ENCODE measurements at places on chromosomes 2 and 18. TPM values are rescaled to one million over a fixed set of nuclear protein-coding genes. Genes with fewer than 3 reads are reported as not detected.

Gene MC5R
- not detected for total RNA-seq

Gene CD8B2
- 13.1 TPM for total RNA-seq

DNA sequence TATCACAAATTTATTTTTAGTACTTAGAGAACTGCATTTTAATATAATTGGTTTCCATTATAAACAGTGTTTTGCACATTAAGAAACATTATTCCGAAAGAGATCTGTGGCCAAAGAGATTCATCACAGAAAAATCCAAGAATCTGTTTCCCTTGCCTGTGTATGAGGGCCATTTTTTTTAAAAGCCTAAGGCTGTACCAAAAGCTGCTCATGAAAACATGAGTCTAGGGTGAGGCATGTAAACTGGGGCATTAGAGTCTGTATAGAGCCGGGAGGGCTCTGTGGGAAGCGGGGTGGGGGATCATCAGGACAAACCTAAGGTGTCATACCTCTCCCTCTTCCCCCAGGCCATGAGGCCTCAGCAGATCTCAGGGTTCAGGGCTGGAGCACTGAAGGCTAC lies 223.8 kb downstream of the FBXO15 start:
- DNase-seq: no peak
- no peak overlapping the region for H3K27ac ChIP-seq
- peaks cover 11% of the 10 kb centered on the region for H3K27me3 ChIP-seq
- H3K36me3 ChIP-seq: no peaks in the 10 kb centered on the region
- no peaks in the 10 kb centered on the region for H3K4me1 ChIP-seq

DNA sequence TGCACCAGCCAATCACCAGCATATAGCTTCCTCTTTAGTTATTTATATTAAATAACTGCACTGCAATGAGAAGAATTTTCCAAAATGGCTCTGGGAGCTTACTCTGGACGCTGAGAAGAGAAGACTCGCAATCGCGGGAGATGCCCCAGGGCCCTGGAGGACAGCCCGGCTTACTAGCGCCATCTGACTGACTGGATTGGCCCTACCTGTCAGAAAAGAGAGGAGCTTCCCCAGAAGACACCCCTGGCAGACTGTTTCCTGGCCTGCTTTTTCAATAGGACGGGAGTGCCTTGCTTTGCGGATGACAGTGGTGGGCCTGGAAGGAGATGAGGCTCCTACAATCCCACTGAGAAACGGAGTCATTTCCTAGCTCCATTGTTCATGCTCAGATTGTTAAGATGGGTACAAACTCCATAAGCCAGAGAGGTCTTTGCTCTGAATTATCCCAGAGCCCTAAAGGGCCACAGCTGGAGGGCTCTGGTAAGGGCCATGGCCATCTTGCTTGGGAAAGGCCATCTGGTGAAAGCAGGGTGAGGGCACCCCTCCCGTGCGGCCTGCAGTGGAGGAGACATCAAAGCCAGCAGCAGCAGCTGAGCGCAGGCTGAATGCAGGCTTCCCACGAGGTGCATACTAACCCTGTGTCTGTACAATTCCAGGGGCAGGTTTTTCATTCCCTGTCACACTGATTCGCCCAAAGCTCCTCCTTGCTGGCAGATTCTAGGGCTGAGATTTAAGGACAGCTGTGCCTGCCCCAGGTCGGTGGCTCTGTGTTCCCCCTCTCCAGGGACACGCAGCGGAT lies 92.1 kb downstream of the GALR1 start:
- H3K27me3 ChIP-seq: peaks cover 11% of the 10 kb centered on the region
- no peak overlapping the region for H3K27ac ChIP-seq
- H3K4me3 ChIP-seq: no peak overlapping the region
- H3K4me1 ChIP-seq: no peaks in the 10 kb centered on the region

Gene ZBTB7C
- not detected for total RNA-seq

Gene ANKRD36
- 50.3 TPM for total RNA-seq

Gene BOLA3
- 13.3 TPM for total RNA-seq

DNA sequence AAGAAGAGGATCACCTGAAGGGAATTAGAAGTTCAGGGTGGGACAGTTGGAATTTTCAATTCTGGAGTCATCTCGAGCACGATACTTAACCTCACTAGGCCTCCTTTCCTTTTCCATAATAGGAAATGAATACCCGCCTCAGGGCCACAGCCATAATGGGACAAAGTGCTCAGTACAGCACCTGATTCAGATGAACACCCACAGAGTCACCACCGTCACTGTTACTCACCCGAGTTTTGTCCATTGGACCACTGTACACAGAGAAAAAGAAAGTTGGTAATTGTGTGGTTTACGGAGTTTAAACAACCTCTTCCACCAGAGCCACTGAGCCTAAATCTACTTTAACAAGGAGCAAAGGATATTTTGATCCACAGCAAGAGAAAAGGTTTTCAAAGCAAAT lies 122.0 kb upstream of the NDUFV2 start:
- no peaks in the 10 kb centered on the region for H3K36me3 ChIP-seq
- DNase-seq: no peak
- H3K4me1 ChIP-seq: no peaks in the 10 kb centered on the region
- no peak overlapping the region for H3K4me3 ChIP-seq
- H3K27ac ChIP-seq: no peak overlapping the region

DNA sequence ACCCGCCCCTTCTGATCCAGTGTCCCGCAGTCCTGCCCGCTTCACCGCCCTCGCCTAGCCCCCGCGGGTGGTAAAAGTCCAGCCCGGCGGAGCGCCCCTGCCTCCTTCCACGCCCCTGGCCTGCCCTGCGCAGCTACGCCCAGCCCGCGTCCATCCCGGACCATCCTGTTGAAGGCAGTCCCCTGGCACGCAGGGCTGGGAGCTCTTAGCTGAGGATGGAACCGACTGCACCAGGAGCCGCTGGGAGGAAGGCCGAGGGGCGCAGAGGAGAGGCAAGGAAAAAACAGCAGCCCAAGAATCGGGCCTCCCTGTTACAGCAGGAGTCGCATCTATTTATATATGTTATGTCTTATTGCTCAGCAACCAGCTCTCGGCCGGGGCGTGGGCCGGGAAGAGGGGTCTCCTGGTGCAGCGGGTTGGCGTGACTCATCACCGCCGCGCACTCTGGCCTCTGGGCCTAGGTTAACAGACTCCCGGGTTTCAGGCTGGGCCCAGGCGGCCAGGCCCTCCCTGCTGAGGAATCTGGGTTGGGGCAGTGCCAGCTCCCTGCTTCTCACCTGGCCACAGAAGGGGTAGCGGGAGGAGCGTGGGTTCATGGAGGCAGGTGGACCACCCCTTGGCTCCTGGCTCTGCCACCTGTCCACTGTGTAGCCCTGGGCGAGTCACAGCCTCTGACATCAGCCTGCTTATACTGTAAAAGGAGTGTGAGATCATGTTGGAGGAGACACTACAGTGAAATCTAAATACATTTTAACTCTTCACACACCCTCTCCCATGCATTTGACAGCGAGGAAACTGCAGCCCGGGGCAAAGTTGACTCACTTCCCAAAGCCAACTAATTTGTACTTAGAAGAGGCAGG lies 13.4 kb upstream of the MAP3K2 start:
- H3K36me3 ChIP-seq: peaks cover 5% of the 10 kb centered on the region
- no peaks in the 10 kb centered on the region for H3K4me1 ChIP-seq
- no peak overlapping the region for H3K4me3 ChIP-seq
- H3K27me3 ChIP-seq: no peaks in the 10 kb centered on the region
- H3K27ac ChIP-seq: no peak overlapping the region

- DNase-seq: no peak
- no peaks in the 10 kb centered on the region for H3K4me1 ChIP-seq
- H3K36me3 ChIP-seq: no peaks in the 10 kb centered on the region
- H3K4me3 ChIP-seq: no peak overlapping the region
- H3K27me3 ChIP-seq: peaks cover 10% of the 10 kb centered on the region
Measured at GRCh38 chr2:26578581-26578980, 62.6 kb downstream of the CIB4 start.

DNA sequence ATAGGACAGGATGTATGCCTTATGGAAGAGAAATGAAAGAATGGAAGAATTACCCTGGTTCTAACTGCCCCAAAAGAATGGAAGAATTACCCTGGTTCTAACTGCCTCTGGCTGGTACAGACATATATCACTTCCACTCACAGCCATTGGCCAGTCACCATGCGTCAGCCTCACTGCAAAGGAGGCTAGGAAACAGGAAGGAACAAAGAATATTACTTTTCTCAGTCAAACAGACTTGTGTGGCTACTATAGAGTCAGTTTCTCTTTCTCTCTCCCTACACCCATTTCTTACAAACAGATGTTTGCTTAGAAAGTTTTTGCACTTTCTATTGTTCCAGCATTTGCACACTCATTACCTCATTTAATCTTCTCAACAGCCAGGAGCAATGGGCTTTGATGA lies 1111.1 kb upstream of the KLHL29 start:
- H3K4me3 ChIP-seq: no peak overlapping the region
- H3K27me3 ChIP-seq: no peaks in the 10 kb centered on the region
- H3K27ac ChIP-seq: no peak overlapping the region
- no peak for DNase-seq
- no peaks in the 10 kb centered on the region for H3K4me1 ChIP-seq

GRCh38 chr18:6078877-6079276 lies 183.6 kb upstream of the TMEM200C start:
- H3K36me3 ChIP-seq: no peaks in the 10 kb centered on the region
- no peak overlapping the region for H3K27ac ChIP-seq
- H3K4me3 ChIP-seq: no peak overlapping the region
- no peak for DNase-seq
- H3K4me1 ChIP-seq: no peaks in the 10 kb centered on the region

GRCh38 chr2:179612108-179612507 lies 249.3 kb downstream of the ZNF385B start:
- H3K27ac ChIP-seq: no peak overlapping the region
- H3K4me3 ChIP-seq: no peak overlapping the region
- no peaks in the 10 kb centered on the region for H3K4me1 ChIP-seq
- DNase-seq: no peak
- peaks cover 19% of the 10 kb centered on the region for H3K27me3 ChIP-seq

DNA sequence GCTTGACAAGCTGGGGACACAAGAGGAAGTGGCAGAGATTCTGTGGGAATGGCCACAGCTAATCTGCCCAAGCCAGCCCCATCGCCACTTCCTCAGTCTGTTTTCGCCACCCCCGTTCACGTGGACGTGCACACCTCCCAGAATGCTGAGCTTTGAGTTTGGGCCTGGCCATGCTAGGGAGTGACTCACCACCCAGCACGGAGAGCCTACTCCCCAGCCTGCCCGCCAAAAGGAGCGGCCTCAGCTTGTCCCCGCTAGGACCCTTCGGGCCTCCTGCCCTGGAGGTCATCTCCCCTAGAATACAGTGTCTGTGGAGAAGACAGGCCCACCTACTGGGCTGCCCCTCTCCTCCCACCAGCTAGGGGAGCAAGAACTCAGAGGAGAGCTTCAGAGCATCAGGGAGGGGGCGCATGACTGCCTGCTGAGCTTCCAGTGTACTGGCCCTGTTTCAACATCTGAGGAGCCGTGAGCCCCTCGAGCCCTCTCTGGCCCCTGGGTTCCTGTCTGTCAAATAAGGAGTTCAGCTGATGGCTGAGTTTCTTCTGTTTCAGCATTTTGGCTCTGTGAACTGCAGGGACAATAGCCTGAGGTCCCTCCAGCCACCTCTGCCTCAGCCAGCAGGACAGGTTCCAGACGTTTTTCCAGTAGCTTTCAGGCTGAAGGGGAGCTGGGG lies 5.1 kb downstream of the SLC35F6 start:
- peak overlapping the region; percentile 40 for H3K27ac ChIP-seq
- DNase-seq: no peak
- peaks cover 9% of the 10 kb centered on the region for H3K36me3 ChIP-seq
- peaks cover 84% of the 10 kb centered on the region for H3K4me1 ChIP-seq

- DNase-seq: no peak
- H3K27me3 ChIP-seq: no peaks in the 10 kb centered on the region
- no peak overlapping the region for H3K4me3 ChIP-seq
- H3K36me3 ChIP-seq: no peaks in the 10 kb centered on the region
- H3K4me1 ChIP-seq: no peaks in the 10 kb centered on the region
Measured at GRCh38 chr2:229081411-229081810, 189.7 kb downstream of the PID1 start.

Gene IL36A
- total RNA-seq: 1.2 TPM

GRCh38 chr2:6554466-6554865 lies 311.2 kb downstream of the CMPK2 start:
- H3K27ac ChIP-seq: no peak overlapping the region
- peaks cover 3% of the 10 kb centered on the region for H3K36me3 ChIP-seq
- DNase-seq: no peak
- no peaks in the 10 kb centered on the region for H3K4me1 ChIP-seq

Gene MARCHF4
- not detected for total RNA-seq

Gene TSPYL6
- total RNA-seq: not detected

DNA sequence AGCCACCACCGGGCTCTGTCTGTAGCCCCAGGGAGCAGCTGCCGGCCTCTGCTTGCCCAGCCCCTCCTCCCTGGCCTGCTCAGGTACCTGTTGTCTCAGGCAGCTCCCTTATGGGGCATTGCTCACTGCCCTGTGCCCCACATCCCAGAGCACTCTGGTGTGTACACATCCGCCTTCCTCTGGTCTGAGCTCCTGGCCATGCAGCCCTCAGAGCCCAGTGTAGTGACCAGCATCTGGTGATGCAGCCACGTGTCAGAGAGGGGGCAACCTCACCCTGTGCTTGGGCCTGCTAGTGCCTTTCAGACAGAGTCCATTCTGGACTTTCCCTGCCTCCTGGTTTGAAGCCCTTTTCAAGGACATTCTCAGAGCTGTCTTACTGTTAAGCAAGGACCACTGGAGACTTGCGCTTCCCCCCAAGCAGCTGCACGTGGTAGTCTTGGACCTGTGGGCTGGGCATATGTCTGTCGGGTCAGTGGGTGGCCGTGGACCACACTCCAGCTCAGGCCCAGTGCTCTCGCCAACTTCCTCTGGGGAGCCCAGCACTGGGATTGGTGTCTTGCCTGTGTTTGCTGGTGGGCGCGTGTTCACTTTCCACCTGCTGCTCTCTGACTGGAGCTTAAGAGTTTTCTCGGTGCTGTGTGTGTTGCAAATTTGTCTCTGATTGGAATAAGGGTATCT lies 30.7 kb downstream of the DGKD start:
- no peaks in the 10 kb centered on the region for H3K36me3 ChIP-seq
- H3K4me3 ChIP-seq: peak overlapping the region; percentile 79
- DNase-seq: no peak

DNA sequence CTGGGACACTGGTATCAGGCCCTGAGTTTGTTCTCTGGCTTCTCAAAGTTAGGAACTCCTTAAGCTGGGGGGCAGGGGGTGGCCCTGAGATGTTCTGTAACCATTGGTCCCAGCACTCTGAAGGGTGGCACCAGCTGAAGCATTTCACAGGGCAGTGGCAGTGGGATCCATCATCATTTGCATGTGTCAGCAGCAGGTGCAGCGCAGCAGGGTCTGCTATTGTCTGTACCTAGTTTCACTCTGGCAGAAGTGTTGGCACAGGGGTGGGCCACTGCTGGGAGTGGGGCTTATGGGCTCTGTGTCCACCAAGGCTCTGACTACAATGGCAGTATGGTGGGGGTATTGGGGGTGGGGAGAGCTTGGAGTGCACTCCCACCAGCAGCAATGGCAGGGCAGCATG lies 460.4 kb upstream of the ZNF804A start:
- H3K4me3 ChIP-seq: no peak overlapping the region
- no peak for DNase-seq
- no peaks in the 10 kb centered on the region for H3K36me3 ChIP-seq
- H3K27me3 ChIP-seq: no peaks in the 10 kb centered on the region
- no peak overlapping the region for H3K27ac ChIP-seq

Gene C2orf92
- total RNA-seq: 21.2 TPM

Gene TMEM17
- total RNA-seq: not detected
